ENCODE measurements at places on chromosomes 2 and 18.

GRCh38 chr18:8458546-8459215, 150.6 kb upstream of the RAB12 start:
- no peak for ATAC-seq

- ATAC-seq, result no peak
Measured at GRCh38 chr2:187051350-187051749, 202.4 kb upstream of the ZSWIM2 start.

DNA sequence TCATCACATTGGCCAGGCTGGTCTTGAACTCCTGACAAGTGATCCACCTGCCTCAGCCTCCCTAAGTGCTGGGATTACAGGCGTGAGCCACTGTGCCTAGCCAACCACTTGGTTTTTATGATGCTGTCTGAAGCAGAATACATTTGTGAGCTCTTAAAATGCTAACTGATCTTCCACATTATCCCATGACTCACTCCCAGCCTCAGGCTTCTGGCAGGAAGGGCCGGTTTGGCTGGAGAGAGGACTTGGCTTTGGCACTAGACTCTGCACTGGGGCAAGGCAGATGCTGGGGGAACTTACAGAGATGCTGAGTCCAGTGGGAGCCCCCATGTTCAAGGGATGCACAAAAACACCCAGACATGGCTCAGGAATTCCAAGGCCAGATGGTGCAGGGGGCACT, 40.5 kb upstream of the SH3BP4 start:
- ATAC-seq, result no peak

GRCh38 chr2:216004697-216005283, 8.6 kb downstream of the MREG start:
- ATAC-seq, result no peak

- no peak for ATAC-seq
Measured at GRCh38 chr2:60954139-60954538, 63.4 kb upstream of the PEX13 start.

- ATAC-seq, result peak; percentile 6
Measured at GRCh38 chr2:64487256-64488049, 33.5 kb downstream of the LGALSL start.

DNA sequence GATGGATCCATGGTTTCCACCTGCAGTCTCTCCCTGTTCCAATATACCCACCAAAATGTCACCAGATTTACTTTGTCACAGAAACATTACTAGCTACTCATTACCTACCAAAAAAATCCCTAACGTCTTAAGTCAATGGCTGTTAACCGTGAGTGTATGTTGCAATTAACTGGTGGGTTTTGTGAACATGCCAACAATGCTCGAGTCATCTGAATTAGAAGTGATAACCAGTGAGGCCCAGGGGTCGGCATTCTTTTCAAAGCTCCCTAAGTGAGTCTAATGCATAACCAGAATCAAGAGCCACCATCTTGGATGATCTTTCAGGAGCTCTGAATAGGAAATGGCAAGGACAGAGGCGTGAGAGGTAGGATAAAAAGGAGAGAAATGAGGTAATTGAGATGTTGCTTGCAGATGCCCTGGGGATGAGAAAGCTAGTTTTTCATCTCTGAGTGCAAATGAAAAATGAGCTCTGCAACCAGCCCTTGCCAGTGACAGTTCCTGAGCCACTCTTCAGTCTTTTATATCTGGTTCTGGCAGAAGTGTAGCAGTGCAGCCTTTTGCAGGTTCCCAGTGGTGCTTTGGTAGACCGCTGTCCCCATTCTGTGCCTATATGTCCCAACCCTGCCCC, 130.0 kb upstream of the RND3 start:
- ATAC-seq, result peak; percentile 56

DNA sequence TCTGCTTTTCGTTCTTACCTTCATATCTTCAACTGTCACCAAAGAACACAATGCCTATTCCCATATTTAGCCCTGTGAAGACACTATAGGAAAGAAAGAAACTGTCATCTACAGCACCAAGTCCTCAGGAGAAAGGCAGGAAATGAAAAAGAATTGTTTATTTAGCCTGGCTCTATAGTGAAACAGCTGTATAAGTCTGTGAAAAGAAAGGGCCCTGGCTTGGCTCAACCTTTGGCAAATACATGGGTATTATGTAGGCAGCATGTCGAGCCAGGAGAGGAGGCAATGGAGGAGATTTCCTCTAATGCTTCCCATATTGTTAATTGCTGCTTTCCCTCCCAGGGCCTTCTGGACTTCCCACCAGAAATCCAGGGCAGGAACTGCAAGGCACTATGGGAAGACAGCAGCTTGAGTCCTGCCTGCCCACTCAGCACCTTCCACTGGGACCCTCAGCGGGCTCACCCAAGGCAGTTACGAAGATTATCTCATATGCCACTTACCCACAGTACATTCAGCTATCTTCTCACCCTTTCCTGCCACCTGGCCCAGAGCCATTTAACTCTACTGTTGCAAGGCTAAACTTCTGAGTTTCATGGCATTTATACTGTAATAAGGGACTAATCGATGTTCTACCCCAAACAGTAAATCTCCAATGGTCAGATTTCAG, 30.1 kb downstream of the SLC8A1 start:
- no peak for ATAC-seq

DNA sequence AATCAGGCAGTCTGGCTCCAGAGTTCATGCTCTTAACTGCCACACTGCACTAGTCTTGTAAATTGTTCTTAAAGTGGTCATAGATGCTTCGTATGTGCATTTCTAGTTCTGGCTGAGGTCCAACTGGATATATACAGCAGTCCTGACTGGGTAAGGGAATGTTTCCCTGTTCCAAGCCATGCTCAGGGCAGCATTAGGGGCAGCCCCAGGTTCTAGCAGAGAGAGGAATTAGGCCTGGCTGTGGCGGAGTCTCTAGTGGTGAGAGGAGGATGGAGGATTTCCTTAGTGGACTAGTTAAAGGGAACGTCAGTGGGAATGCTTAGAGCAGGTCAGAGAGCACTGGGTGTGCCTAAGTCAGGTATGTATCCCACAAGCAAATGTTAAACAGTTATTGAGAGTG, 28.0 kb downstream of the UBE2E3 start:
- ATAC-seq, result peak; percentile 63

DNA sequence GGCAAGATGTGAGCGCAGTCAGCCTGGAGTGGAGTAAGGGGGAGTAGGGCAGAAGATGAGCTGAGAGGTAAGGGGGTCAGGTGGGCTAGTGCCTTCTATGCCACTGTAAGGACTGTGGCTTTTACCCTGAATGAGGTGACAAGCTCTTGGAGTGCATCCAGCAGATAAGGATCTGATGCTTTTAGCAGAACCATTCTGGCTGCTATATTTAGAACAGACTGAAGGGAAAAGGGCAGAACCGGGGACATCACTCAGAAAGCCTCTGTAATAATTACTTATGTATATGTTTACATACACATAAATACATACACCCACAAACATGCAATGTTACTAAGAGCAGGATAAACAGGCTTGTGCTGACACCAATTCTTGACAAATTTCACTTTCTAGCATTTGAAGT, 124.8 kb downstream of the DTNB start:
- no peak for ATAC-seq

- ATAC-seq, result no peak
Measured at GRCh38 chr2:12317814-12318426, 398.8 kb upstream of the TRIB2 start.

DNA sequence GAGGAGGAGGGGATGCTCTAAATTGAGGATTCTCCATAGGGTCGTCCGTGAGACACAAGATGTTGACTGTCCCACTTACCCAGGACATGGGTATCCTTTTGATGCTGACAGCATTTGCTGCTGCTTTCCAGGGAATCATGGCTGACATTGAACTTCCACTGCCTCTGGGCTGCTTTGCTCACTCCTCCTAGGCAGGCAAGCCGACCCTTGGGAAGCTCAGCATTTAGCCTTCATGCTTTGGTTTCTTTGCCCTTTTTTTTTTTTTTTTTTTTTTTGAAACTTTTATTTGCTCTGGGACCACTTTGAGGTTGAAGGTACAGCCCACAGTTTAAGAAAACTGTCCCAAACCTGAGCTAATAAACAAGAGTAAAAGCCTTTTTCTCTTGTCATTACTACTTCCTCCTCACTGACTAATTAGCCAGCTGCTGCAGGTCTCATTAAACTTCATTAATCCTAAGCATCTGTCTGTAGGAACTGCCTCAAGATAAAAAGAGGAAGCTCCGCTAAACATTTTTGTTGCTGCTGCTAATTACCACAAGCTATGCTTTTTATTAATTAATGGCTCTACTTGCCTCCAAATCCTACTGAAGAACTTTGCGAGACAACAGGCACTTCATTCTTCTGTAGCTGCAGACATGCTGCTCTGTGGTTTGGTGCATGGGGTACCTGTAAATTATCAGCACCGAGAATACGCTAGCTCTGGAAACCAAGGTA, 125.4 kb downstream of the SPTBN1 start:
- no peak for ATAC-seq

GRCh38 chr2:240201866-240202265, 61.4 kb upstream of the OTOS start:
- ATAC-seq, result no peak

GRCh38 chr18:8426401-8426800, 182.8 kb upstream of the RAB12 start:
- no peak for ATAC-seq

DNA sequence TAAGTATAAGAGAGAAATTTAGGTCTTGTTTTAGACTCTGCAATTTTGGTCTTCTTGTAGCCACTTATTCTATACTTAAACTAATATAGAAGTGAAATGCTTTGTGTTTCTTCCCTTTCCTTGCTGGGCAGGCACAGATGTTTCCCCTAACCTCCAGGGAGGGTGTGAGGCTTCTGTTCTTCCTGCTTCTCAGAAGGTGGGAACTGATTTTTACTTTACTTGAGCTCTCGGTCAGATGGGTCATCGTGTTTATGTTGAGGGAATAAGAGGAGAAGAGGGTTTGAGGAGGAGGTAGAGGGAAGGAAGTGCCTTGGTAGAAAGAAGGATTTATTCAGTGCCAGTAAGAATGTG, 92.5 kb upstream of the CXCR4 start:
- no peak for ATAC-seq

GRCh38 chr2:172070936-172071335, 14.4 kb upstream of the DLX1 start:
- ATAC-seq, result no peak

DNA sequence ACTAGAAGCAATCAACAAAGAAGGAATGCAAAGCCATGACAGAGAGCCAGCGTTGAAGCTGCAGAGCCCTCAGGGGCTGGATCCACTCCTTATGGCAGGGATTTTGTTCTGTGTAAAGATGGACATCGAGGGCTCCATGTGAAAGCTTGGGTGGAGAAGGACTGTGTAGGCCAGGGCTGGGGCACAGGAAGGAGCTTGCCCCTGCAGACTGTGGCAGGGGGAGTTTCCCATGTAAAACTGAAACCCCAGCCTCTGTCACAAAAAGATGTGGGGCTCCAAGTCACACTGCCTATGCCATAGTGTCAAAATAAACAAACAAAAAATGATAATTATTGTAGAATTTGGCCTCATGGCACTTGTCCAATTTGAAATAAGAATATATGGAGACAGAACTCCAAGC, 408.7 kb upstream of the HS6ST1 start:
- ATAC-seq, result no peak

DNA sequence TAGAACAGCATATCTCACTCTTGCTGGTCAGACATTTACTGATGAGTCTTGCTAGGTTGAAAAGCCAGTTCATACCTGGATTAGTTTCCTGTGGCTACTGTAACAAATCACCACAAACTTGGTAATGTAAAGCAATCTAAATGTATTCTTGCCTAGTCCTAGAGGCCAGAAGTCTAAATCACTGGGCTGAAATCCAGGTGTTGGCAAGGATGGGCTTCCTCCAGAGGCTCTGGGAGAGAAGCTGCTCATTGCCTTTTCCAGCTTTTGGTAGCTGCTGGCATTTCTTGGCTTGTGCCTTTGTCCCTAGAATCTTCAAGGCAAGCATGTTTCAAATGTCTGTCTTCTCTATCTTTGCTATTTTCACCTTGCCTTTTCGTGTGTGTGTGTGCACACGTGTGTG, 62.3 kb upstream of the MAP4K3 start:
- no peak for ATAC-seq

DNA sequence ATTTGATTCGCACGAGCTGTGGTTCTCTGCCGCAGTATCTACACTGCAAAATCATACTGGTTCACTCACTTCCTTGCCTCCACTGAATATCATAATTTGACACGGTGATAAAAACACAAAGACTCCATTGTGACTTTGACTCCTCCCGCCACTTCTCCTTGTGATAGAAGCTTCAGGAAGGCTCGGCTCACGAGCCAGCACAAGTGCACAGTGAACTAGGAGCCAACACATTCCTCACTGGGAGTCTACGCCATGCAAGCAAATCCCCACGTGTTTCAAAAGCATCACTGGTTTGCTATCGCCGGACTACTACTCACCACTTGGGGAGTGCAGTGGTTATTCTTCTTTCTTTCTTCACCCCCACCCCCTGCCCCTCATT, 293.3 kb upstream of the PARD3B start:
- no peak for ATAC-seq

- ATAC-seq, result no peak
Measured at GRCh38 chr2:234974501-234975385, 22.9 kb downstream of the SH3BP4 start.

DNA sequence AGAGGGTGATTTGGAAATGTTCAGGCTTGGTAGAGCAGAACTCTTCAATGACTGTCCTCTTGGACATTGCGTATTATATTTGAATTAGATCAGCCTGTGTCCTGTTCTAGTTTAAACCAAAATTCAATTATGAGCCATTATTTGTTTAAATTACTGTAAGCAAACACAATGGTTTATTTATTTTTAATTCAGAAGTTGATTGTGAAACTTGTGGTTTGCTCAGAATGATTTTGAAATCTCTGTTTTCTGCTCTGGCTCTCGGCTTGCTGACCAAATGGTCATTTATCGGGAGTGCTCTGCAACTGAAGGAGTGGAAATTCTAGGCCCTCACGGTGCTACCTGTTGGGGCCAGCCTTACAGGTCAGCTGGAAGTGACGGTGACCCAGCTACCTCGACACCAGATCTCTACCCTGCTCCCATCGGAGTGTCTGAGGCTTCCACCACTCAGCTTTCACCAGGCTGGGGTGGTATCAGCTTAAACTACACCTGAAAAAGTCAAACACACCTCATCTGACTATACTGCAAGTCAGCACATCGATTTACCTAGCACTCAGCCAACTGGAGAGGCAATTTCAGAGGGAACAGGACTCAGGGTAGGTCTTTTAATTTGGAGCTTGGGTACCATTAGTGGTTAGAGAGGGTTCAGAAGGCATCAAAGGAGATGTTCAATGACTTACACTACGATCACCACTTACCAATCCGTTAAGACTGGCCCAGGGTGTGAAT, 36.8 kb upstream of the GPD2 start:
- no peak for ATAC-seq

DNA sequence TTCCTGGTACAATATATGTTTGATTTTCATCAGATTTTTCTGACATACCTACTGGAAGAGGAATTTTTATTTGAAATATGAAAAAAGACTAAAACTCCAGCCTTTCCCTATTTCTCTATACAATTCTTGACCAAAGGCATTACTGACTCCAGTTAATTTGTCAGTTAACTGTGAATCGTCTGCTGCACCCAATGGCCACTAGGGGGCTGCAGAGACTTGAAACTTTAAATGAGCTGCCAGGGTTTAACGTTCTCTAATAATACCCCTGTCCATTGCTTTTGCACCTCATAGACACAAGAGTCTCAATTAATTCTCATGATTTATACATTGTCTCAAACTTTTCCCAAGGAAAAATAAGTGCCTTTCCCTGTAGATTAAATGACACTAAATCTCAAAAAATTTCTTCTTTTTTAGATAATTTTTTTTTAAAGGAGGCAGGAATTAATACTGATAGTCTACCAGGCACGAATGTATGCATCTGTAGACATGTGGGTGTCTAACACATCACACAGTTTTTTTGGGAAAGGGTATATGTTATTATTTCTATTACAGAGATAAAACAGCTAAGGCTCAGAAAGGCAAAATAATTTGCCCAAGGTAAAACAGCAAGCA, 1.8 kb upstream of the ALK start:
- ATAC-seq, result no peak

- ATAC-seq, result no peak
Measured at GRCh38 chr2:218194880-218195279, 22.1 kb upstream of the ARPC2 start.

Data from motor neuron (in vitro differentiated cells).